Cerebellar nuclear complex (tissue), 1 donor: ENCODE measurements at places on chromosomes 1 and 21.

- no peak for DNase-seq
Observed at GRCh38 chr1:11333631-11334030, 60.6 kb downstream of the UBIAD1 start.

- DNase-seq = no peak
Observed at GRCh38 chr1:213250041-213250440, 199.0 kb downstream of the RPS6KC1 start.

DNA sequence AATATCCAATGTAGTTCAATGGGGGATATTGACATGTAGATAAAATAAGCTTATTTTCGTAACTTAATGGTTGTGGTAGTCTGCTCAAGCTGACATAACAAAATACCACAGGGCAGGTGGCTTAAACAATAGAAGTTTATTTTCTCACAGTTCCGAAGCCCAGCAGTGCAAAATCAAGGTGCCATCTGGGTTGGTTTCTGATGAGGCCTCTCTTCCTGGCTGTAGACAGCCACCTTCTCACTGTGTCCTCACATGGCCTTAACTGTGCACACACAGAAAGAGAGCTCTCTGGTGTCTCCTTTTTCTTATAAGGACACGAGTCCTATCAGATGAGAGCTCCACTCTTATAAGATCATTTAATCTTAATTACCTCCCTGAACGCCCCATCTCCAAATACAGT is 64.8 kb upstream of the IPO9 start:
- DNase-seq = no peak

- DNase-seq = no peak
Observed at GRCh38 chr1:47233186-47233585, 1.2 kb upstream of the TAL1 start.

DNA sequence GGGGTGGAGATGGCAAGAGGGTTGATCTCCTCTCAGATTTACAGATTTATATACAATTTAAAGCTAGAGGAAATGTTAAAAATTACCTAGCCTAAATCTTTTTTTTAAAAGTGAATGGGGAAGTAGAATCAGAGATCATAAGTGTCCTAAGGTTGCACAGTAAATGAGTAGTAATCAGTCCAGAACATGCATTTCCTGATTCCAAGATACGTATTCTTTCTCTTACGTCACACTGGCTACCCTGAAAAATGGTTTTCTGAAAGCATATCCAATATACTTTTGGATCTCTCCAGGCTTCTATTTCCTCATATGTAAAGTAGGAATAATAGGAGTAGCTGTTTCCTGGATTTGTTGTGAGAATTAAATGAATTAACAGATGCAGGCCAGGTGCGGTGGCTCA is 11.7 kb downstream of the GADD45A start:
- DNase-seq = no peak
